ENCODE measurements at places on chromosomes 1 and 21.

DNA sequence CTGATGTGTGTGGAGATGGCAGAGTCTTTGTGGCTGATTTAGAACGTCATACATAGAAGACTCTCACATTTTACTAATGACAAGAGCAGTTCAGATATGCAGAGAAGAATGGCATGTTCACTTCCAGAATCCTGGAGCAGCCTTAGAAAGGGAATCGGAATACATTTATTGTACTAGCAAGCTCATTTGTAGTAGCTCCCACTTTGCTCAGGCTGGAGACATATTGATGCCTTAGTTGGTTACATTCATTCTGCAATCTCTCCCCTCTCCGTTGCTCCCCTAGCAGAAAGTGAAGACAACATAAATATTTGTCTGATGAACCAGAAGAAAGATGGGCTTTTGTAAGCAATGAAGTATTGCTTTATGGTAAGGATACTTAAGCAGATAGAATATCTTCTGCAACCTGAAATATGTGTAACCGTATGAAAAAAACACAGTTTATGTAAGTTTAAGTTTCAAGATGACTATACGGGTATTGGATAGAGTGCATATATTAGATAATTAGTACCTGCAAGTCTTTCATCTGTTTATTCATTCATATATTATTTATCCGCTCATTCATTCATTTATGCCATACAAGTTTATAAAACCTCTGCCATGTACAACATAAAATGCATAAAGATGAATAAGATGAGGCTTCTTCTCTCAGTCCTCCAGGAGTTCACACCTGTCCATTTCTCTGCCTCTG, 135.7 kb downstream of the CNIH3 start:
- DNase-seq = no peak

GRCh38 chr1:192343344-192343743, 26.6 kb downstream of the RGS21 start:
- no peak for DNase-seq

- DNase-seq = no peak
Observed at GRCh38 chr1:168833801-168834224, 104.8 kb upstream of the DPT start.

DNA sequence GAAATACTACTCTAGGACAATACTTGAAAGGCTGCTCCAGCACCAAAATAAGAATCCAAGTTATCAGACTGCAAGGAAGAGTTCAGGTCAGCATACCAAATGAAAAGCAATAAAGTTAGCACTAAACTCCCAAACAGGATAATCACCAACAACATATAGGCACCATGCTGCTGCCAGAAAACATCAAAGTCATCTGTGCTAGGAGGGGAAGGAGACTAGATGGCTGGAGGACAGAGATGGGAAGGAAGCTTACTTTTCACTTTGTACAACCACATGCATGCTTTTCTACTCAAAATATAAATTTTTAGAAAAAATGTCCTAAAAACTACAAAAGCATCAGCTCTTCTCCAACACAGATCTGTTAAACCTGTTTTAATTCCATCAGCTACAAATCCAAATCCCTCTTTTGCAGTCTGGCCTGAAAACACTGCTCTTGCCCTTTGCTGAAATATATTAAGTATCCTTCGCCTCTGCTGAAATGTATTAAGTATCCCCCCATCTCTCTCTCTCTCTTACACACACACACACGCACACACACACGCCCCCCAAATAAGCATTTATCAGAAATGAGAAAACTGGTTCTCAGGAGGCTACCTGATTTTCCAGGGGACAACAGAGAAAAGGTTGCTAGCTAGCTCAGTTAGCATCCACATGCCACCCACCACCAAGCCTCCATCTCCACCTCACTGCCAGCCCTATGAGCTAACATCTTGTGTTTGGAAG, 1.5 kb downstream of the GATAD2B start:
- no peak for DNase-seq
